Fibroblast of the conjunctiva (primary cell): ENCODE measurements at places on chromosomes 6 and 20.
A peak's percentile ranks its signal among the peaks of the same experiment; 100 is the strongest.

DNA sequence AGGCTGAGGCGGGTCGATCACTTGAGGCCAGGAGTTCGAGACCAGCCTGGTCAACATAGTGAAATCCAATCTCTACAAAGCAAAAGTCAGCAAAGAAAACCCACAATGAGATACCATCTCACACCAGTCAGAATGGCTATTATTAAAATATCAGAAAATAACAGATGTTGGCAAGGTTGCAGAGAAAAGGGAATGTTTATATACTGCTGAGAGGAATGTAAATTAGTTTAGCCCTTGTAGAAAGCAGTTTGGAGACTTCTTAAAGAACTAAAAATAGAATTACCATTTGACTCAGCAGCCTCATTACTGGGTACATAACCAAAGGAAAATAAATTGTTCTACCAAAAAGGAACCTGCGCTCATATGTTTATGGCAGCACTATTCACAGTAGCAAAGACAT lies 16.7 kb upstream of the GCM1 start:
- DNase-seq, result no peak

DNA sequence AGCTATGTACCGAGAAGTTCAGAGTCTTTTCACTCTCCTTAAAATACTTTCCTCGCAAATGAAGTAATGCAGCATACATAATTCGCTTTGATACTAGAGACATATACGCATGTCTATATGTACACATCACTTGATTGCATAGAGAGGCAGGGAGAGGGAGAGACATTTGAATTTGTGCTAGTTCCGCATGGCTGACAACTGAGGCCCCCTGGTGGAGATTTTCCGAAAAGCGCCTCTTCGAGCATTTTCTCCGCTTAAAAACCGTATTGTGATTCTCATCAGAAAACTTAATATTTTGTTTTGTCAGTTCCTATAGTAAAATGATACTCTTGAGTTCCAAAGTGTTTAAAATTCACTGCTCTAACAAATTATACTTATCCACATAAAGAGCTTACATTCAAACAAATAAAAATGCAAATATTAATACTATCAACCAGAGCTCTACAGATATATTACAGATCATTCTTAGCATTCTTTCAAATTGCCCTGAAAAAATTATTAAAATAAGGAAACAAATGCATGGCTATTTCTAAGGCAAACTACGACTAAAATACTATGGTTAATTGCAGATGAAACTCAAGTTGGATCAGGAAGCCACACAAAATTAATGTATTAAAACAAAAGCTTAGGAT lies 637 bp downstream of the MYLK4 start:
- no peak for DNase-seq

DNA sequence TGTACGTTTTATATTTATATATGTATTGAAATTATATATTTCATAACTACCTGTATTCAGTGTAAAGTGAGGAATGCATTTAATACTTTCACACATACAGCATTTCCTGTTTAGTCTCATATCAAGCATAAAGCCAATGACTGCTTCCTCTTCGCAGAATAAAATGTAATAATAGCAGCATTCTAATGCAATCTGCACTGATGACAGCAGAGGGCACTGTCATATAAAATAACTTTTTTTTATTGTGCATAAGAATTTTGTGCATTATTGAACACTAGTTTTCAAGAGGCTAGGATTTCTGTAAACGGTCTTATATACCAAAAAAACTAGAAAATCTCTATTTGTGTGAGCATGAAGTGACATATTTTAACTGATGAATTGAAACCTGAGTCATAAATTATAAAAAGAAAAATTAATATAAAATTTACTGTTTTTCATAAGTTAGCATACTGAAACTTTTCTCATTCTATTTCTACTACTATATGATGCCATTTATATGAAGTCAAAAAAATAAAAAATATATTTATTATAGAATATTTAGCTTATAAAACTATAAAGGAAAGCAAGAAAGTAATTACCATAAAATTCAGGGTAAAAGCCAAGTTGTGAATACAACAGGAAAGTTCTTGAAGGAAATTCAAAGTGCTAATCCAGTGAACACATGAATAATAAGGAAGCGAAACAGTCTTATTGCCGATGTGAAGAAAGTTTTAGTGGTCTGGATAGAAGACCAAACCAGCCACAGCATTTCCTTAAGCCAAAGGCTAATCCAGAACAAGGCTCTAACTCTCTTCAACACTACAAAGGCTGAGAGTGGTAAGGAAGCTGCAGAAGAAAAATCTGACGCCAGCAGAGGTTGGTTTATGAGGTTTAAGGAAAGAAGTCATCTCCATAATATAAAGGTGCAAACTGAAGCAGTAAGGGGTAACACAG lies 36.3 kb downstream of the RNF146 start:
- DNase-seq, result peak; percentile 17

DNA sequence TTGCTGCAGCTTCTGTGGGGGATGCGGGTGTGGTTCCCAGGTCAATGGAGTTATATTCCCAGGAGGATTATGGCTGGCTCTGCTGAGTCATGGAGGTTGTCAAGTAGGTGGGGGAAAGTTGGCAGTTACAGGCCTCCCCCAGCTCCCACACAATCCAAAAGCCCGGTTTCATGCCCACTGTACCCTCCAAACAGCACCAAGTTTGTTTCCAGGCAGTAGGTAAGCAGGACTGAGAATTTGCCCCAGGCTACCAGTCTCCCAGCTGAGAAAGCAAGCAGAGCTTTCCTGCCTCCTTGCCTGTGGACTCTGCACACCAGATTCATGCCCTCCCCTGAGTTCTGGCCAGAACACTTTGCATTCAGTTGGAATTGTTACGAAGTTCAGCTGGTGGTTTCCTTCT lies 578.2 kb downstream of the MEI4 start:
- DNase-seq, result no peak

DNA sequence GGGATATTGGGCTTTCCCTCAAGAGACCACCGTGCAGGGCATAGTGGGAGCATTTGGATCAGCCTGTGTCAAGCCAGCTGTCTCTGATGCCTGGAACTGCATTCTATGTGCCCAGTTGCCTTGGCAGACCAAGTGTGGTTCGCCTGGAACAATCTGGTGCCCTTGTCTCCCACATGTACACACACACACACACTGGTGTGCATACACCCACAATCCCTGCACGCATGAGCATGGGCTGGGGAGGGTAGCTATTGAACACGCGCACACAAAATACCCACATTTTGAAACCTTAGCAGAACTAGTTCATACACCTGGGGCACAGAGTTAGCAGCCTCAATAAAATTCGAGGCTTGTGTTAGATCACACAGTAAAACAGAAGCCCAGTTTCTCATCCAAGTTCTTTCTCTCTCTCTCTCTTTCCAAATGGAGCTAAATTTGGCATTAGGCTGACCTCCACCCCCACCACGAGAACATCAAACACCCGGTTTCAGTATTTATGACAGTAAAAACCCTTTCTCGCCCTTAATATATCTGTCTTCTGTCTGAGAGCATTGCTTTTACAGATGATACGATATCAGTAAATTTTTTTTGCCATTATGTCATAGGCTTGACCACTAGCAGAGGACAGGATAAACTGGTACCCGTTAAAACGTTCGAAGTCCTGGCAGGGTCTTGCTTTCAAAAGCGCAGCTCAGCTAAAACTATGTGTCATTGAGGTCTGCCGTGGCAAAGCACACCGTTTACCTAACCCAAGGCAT lies 18.2 kb upstream of the NFATC2 start:
- no peak for DNase-seq

- DNase-seq, result no peak
Measured at GRCh38 chr6:79467716-79468115, 69.5 kb downstream of the LCA5 start.

DNA sequence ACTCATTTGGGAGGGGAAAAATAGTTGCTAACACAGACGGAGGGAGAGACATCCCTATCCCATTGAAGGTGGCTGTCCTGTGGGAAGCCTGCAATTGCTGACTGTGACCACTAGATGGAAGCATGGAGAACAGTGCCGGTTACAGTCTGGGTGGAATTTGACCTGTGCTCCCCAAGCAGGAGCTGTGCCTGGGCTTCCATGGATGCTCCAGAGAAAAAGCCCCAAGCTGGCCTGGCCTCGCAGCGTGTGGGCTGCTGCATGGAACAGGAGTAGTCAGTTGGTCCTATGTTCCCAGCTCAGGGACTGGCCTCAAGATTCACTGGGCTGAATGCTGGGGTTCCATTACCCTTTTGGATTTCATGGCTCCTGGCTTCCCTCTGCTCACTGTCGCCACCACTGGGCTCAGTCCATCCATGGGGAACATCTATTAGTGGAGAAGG lies 116.3 kb upstream of the CHD6 start:
- DNase-seq, result peak; percentile 6
